Activated CD8-positive, alpha-beta memory T cell treated with anti-CD3 and anti-CD28 coated beads, Interleukin-2, amount 10 ng/mL, durations not matched to agents 7 days and 5 days (primary cell): ENCODE measurements at places on chromosomes 6 and 20. TPM values are rescaled to one million over a fixed set of nuclear protein-coding genes. Genes with fewer than 3 reads are reported as not detected.
A peak's percentile ranks its signal among the peaks of the same experiment; 100 is the strongest.

GRCh38 chr6:34924831-34925625 is 36.0 kb downstream of the ANKS1A start:
- peaks cover 3% of the 10 kb centered on the region for H3K27me3 ChIP-seq
- no peak overlapping the region for H3K27ac ChIP-seq

CLPSL1 gene
- total RNA-seq, result not detected

GCM1 gene
- total RNA-seq, result 0.09 TPM

- no peak for DNase-seq
- peaks cover 5% of the 10 kb centered on the region for H3K27me3 ChIP-seq
- H3K4me1 ChIP-seq, result no peaks in the 10 kb centered on the region
These were observed 66.4 kb upstream of the STMND1 start for GRCh38 chr6:17035257-17036064.

DNA sequence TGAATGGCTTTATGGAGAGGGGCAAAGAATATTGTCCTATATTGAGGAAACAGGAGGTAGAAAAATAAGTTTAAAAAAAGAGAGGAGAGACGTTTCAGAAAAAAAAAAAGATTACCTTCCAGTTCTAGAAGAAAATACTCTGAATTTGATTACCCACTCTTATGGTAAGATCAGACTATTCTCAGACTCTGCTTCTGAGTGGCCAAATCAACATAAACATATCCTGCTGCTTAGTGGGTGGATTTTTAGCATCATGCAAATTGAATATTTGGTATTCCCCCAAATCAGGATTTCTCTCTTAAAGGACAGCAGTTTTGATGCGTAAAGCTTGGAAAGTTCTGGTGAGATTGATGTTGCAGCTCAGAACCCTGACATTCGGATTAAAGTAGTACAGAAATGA is 946.6 kb downstream of the TFAP2A start:
- H3K4me1 ChIP-seq, result no peaks in the 10 kb centered on the region
- H3K4me3 ChIP-seq, result no peak overlapping the region
- no peaks in the 10 kb centered on the region for H3K27me3 ChIP-seq
- no peak for DNase-seq
- no peak overlapping the region for H3K27ac ChIP-seq

HDAC2 gene
- total RNA-seq, result 75.5 TPM

DNA sequence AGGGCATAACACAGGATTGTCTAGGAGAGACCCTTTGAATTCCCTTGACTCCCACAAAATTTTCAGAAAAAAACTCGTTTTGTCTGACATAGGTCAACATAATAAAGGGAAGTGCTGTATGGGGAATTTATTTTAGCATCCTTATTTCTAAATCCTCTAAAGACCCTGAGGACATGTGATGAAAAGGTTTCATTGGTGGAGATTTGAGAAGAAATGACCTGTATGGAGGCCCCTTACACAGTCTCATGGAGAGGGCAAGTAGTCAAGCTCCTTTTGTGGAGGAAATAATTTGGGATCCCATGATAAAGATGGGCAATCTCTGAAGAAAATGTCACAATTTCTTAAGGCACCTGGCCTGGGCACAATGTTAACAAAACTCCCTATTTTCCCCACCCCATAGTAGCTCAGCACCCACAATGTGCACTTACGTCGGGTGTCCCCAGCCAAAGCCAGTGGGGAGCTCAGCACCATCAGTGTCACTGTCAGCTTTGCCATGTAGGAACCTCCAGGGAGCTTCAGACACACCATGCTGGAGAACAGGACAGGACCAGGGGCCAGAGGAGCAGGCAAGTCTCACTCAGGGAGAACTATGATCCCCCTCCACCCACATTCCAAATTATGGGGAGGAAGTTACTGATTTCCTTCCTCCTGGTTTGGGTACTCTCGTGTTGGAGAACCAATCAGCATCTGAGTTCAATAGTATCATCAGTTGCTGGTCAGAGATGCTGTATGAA is at the start of gene HLA-DRB5:
HLA-DRB5 (minus strand) TSS at position 591 of the 734 bp plus-strand sequence; CDS start at position 528, 63 bp downstream.
- H3K27me3 ChIP-seq, result peaks cover 4% of the 10 kb centered on the region
- peaks cover 12% of the 10 kb centered on the region for H3K4me1 ChIP-seq
- H3K4me3 ChIP-seq, result peak within 1 kb of the TSS; percentile 87
- peaks cover 4% of the 10 kb centered on the region for H3K36me3 ChIP-seq
- DNase-seq, result peak; percentile 49

DNA sequence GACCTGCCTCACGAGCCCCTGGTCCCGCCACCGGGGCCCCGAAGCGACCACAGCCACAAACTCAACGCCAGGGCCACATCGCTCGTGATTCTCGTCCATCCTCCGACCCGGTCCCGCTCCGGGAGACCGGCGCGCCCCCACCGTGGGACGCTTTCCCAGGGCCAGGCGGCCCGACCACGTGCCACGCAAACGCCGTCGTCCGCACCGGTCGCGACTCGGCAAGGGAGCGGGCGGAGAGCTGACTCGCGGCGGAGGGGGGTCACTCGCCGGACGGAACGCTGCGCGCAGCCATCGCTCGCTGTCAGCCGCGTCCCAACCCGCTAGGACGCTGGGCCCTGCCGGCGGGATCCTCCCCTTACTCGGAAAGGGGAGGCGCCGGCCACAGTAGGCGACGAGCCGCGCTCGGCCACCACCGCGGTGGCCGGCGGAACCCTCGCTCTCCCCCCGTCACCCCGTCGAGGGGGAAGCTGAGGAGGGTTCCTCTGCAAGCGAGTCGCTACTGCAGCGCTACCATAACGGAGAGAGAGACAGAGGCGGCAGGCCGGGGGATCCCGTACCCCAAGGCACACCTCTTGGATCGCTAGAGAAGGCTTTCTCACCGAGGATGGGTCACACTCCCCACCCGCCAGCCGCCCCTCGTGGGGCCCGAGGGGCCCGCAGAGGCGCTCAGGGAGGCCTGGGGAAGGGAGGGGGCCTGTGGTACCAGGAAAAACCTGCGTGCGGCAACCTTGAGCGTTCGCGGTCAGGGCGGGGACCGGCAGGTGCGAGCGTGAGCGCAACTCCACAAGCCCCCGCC is 511.8 kb upstream of the ZNF337 start:
- peaks cover 7% of the 10 kb centered on the region for H3K36me3 ChIP-seq
- H3K4me1 ChIP-seq, result peaks cover 4% of the 10 kb centered on the region
- peak; percentile 40 for DNase-seq
- H3K4me3 ChIP-seq, result no peak overlapping the region
- no peak overlapping the region for H3K27ac ChIP-seq

POM121L2 gene
- total RNA-seq, result not detected

LY86 gene
- total RNA-seq, result 1.7 TPM

- DNase-seq, result no peak
These were observed 9.1 kb downstream of the BANF2 start for GRCh38 chr20:17708675-17709360.

FAM209B gene
- total RNA-seq, result 1.3 TPM

GRCh38 chr20:15319439-15319838 is 982.0 kb upstream of the FLRT3 start:
- no peaks in the 10 kb centered on the region for H3K27me3 ChIP-seq
- no peak overlapping the region for H3K4me3 ChIP-seq
- H3K27ac ChIP-seq, result no peak overlapping the region

- H3K4me3 ChIP-seq, result no peak overlapping the region
- H3K36me3 ChIP-seq, result no peaks in the 10 kb centered on the region
- H3K4me1 ChIP-seq, result no peaks in the 10 kb centered on the region
- H3K27me3 ChIP-seq, result no peaks in the 10 kb centered on the region
- no peak overlapping the region for H3K27ac ChIP-seq
These were observed 712.4 kb downstream of the EPHA7 start for GRCh38 chr6:92706976-92707375.

DNA sequence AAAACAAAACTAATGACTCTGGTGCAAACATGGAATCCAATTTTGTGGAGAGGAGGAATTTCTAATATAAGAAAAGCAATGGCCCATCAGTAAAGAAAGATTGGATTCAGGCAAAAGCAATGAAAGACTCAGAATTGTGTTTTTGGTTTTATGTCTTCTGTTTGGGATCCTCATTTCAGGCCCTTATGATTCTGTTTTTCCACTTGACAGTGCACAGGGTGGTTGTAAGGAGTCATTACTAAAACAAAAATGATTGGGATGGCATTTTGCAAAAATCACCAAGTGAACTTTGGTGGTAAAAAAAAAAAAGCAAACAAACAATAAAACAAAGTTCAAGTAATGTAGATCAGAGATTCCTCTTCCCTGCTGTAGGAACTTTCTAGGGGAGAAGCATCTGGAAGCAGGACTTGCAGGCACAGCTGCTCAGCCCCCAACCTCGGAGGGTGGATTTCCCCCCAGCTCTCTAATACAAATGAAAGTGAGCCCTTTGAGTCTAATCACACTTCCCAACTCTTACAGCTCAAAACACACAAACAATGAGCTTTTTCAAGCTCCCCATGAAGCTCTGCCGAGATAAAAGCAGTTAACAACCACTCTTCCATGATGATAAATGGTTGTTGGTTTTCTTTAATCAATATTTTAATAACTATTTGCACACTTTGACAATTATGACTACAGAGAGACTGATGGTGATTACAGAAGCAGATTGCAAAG is 177.7 kb downstream of the ZDHHC14 start:
- H3K4me3 ChIP-seq, result no peak overlapping the region
- peaks cover 7% of the 10 kb centered on the region for H3K36me3 ChIP-seq
- H3K4me1 ChIP-seq, result peaks cover 64% of the 10 kb centered on the region

CDSN gene
- not detected for total RNA-seq

LEMD2 gene
- total RNA-seq, result 64.9 TPM

PPP1R14C gene
- not detected for total RNA-seq

CCM2L gene
- total RNA-seq, result not detected

AIF1 gene
- total RNA-seq, result 63.4 TPM

DNA sequence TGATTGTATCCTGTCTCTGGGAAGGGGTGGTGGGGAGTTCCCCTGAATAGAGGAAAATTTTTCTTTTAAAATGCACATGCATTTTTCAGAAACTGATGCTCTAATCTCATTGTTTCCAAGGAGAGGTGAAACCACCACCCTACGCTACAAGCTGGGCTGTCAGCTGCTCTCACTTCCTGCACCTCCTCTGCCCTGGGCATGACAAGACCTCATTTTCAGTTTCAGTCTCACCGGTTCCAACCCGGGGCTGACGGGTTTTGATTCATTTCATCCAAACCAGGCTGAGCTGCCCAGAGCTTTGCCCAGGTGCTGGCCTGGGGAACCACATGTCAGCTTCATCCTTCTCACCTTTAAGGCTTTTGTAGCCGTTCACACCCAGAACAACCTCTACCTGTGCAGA is 99.7 kb downstream of the EYA2 start:
- H3K36me3 ChIP-seq, result peaks cover 3% of the 10 kb centered on the region
- H3K27me3 ChIP-seq, result peaks cover 19% of the 10 kb centered on the region
- H3K4me3 ChIP-seq, result peak overlapping the region; percentile 67
- peak overlapping the region; percentile 92 for H3K27ac ChIP-seq
- peaks cover 57% of the 10 kb centered on the region for H3K4me1 ChIP-seq
- DNase-seq, result peak; percentile 91

RSPO3 gene
- not detected for total RNA-seq

DNA sequence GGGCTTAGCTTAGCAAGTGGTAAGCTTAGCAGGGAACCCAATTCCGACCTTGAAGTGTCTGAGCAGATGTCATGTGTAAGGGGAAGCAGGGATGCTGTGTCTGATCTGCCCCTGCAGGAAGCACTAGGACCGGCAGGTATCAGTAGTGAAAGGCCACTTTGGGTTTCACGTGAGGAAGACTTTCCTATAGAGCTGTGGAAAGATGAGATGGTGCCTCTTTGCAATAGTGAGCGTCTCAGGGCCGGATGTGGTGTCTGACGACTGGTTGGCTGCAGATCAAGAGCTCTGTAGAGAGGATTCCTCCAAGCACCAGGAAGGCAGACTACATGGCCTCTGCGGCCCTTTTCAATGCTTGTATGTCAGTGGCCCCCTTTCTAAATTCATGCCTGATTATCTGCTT is 98.3 kb downstream of the TIAM2 start:
- no peak overlapping the region for H3K4me3 ChIP-seq
- H3K27ac ChIP-seq, result no peak overlapping the region
